ENCODE measurements at places on chromosomes 7 and 10.

GRCh38 chr10:128160297-128160711 is 34.1 kb upstream of the MKI67 start:
- DNase-seq, result no peak

DNA sequence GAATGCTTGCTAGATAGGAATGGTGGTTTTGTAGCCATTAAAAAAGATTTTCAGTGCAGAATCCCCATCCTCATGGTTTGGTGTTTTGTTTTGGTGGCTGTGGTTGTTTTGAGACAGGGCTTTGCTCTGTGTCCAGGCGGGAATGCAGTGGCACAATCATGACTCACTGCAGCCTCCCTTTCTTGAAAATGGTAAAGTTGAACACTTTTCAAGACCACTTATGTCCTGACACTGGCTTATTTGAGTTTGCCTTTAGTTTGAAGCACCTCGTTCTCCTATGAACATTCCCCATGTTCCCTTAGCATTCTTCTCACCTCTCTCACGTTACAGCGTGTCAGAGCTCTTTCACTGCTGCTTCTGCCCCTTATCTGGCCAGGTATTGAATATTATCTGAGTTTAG is 140.1 kb downstream of the LRRC4 start:
- no peak for DNase-seq

DNA sequence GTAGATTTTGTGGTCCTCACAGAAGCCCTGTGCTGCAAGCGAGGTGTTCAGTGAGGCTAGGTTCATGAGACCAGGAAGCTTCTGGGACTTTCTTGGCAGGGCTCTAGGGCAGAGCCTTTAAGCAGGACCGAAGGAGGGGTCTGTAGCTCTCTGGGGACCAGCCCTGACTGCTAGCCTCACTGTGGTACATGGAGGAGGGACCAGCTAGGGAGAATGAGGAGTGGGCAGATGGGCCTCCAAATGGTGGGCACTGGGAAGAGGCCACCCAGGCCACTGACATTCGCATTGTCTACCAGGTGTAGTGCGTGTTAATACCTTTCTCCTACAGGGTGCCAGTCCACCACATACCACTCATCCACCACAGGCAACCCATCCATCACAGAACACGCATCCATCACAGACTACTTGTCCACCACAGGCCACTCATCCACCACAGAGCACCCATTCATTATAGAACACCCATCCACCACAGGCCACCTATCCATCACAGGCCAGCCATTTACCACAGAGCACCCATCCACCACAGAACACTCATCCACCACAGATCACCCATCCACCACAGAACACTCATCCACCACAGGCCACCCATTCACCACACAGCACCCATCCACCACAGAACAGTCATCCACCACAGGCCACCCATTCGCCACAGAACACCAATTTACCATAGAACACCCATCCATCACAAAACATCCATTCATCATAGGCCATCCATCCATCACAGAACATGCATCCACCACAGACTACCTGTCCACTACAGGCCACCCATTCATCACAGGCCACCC is 31.6 kb upstream of the ZNF488 start:
- DNase-seq, result no peak

DNA sequence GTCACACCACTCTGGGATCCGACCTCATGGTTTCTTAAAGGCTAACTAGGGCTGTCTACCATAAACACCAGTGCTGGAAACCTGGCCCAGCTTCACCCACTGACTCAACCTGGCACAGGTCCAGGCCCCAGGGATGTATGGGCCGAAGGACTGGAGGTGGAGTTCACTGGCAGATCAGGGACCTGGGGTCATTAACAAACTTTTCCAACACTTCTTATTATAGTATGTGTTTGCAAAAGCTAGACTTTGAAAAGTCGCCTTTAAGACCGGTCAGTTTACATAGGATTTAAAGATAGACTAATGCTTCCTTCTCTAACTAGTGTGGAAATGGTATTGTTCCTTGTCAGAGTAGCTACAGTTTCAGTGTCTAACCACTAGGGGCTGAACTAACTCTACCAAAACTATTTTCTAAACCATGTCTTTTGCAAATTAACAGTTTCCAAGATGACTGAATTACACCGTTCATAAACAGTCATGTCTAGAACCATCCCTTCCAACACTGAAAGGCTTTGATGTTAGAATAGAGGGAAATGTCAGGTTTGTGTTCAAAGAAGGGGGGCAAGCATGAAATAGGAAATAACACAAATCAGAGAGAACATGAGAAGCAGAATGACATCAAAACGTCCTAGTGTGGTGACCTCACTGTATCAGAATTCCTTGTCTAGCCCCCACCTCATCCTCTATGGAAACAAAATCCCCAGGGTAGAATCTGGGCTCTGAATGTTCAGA is 29.7 kb downstream of the STN1 start:
- no peak for DNase-seq

DNA sequence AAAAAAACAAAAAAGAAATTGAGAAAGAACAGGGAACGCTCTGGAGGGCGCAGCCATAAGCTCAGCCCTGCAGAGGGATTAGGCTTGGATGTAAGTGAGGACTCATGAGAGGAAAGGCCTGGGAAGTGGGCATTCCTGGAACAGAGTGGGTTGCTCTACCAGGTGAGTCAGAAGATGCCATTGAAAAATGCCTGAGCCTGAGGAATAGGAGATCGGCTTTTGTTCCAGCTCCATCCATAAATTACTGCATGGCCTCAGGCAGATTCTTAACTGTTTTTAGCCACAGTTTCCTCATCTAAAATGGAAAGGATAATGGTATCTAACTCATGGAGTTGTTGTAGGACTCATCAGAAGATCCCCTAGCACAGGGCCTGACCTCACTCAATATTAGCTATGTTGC is 1.1 kb upstream of the RGR start:
- no peak for DNase-seq

- DNase-seq, result no peak
Observed at GRCh38 chr10:33334153-33334804, at the start of gene NRP1. TSS of gene NRP1 (minus strand) at chr10:33334667. CDS start at chr10:33334382, 285 bp downstream.

- no peak for DNase-seq
Observed at GRCh38 chr10:127978481-127978880, 71.6 kb downstream of the PTPRE start.

DNA sequence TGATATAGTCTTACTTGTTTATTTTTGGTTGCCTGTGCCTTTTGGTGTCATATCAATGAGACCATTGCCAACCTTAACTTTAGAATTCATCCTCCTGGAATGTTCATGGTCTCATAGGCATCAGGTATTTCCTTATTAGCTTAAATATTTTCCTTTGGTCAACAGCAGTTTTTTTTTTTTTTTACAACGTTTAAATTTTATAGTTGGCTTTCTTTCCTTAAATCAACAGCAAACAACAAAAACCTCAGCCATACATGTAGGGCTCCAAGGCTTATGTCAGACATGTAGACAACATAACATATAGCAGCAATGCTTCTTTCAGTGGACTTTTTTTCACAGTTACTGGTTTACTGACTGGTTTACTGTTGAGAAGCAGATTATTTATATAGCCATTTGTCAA is 22.7 kb downstream of the ENTPD7 start:
- DNase-seq, result no peak

- DNase-seq, result no peak
Observed at GRCh38 chr10:13439313-13440184, 89.3 kb downstream of the BEND7 start.

GRCh38 chr7:951881-952547 is 2.5 kb downstream of the ADAP1 start:
- DNase-seq, result no peak

GRCh38 chr7:93719546-93719945 is 145.0 kb upstream of the CALCR start:
- no peak for DNase-seq

DNA sequence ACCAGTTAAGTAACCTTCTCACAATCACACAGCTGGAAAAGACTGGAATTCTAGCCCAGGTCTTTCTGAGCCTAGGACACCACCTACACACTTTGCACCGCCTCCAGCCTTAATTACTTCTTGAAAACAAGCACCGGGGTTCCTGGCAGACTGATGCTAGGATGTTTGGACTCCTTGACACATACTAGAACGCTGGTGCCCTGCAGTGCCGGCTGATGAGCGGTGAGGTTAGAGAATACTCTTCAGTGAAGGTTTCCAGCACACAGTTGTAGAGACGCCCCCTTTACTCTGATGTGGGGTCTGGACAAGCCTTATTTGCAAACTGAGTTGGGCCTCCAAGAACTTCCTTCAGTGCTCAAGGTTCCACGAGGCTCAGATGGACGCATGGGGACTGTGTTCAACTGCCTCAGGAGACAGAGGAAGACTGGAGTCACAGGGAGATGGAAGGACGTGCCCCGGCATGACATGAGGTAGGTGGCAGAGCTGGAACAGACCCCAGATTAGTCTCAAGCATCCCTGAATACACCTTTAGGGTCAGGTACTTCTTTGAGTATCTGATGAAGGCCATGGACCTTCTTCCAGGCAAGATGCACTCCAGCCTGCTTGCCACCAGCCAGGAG is 89.6 kb downstream of the COBL start:
- no peak for DNase-seq

DNA sequence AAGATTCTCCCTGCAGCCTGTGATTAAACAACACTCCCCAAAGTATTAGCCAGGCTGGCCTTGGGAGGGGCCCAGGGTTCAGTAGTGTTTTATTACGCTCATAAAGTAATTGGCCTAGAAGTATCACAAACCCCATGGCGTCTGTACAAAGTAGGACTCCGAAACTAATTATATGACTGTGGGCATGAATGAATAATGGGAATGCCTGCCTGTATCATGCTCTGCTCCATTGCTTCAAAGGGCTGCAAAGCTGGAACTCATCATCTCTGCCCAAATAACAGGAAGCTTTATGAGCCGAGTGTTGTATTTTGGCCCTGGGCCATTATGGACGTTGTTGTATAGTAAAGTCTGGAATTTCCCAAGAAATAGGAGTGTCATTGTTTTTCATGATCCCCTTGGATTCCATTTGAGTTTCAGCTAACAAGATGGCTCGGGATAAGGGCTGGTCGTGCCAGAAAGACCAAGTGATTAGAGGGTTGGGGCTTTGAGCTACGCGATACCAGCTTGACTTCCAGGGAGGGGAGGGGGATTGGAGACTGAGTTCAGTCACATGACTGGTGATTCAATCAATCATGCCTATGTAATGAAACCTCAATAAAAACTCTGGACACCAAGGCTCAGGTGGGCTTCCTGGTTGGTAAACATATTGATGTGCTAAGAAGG is 65.3 kb upstream of the NPTX2 start:
- no peak for DNase-seq

- no peak for DNase-seq
Observed at GRCh38 chr7:95441042-95441823, 6.4 kb upstream of the PON2 start.

- DNase-seq, result no peak
Observed at GRCh38 chr10:69359594-69359993, 57.1 kb downstream of the TACR2 start.

DNA sequence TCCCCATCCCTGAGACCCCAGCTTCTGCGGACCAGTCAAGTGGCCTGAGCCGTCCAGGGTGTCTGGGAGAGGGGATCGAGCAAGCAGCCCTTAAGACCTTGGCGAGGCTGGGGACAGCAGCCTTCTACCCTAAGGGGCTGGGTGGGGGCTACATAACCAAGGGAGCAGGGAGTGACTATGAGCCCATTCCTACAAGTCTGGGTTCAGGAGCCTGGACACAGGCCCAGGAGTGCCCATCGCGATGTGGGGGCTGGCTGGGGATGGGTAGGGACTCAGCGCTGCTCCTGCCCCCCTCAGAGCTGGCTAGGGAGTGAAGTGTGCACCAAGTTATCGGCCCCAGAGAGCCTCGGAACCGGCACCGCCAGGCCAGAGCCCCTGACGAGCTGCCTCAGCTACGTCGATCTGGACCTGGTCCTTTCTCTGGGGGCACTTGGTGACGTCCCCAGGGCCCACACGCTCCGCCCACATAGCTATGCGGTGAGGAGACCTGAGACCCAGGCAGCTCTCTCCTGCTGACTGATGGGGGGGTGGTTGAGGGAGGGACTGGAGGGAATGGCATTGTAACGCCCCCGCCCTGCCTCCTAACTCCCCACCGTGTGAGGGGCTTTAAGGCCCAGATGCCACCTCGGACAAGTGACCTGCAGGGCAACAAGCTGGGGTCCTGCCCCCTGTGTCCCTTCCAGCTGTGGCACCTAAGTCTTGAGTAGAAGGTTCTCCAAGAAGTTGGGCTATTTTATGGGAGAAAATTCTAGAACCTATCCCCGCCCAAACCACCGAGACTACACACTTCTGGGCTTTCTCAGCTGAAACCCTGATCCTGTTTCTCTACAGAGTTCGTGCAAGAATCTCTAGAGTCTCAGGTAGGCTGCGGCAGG is 2.5 kb downstream of the SAP25 start:
- no peak for DNase-seq

- no peak for DNase-seq
Observed at GRCh38 chr10:109103278-109103677, 820.0 kb downstream of the XPNPEP1 start.

DNA sequence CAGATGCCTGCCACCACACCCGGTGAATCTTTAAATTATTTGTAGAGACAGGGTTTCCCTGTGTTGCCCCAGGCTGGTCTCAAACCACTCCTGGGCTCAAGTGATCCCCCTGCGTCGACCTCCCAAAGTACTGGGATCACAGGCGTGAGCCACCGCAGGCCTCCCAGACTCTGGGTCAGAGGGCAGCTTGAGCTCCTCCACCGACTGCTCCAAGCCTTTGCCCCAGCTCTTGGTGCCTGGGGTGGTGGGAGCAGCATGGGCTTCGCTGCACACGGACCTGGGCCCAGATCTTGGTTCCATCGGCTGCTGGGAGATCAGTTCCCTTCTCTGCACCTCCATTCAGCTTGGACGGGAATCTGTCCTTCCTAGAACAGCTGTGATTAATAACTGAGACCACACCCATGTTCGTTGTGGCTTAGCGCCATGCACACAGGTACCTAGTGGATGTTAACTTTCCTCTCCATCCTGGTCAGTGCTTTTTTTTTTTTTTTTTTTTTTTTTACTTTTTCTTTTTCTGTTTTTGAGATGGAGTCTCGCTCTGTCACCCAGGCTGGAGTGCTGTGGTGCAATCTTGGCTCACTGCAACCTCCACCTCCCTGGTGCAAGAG is 125.3 kb downstream of the CUX1 start:
- DNase-seq, result no peak

- DNase-seq, result no peak
Observed at GRCh38 chr7:42858570-42858969, 53.3 kb downstream of the C7orf25 start.

- no peak for DNase-seq
Observed at GRCh38 chr10:35274498-35275060, 61.7 kb upstream of the CCNY start.

- DNase-seq, result no peak
Observed at GRCh38 chr7:7789551-7789988, 71.2 kb upstream of the RPA3 start.

DNA sequence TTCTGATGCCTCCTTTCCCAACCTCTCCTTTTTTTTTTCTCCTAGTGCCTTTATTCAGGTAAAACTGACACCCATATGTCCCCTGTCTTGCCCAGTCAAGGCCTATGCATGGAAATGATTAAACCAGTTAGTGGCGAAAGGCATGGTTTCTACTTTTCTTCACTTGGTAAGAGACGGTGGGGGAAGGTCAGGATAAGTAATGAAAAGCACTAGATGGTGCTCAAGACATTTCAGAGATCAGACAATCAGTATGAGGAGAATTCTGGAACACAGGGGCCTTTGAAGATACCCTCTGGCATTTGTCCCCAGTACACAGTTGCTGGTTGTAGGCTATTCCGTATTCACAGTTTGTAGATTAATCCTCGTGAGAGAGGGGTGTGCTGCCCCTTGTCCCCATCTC is 121.2 kb downstream of the RTKN2 start:
- DNase-seq, result no peak

All from activated T-helper 1 cell treated with anti-CD3 and anti-CD28 coated beads, Interleukin-2, amount 50 U/mL, for 16 hours (primary cell).